ENCODE measurements at places on chromosomes 4 and X.

- no peak for DNase-seq
Observed at GRCh38 chr4:71162386-71162785, 168.9 kb downstream of the DCK start.

GRCh38 chr4:184147858-184148737 is 69.6 kb downstream of the ENPP6 start:
- DNase-seq, result no peak

GRCh38 chr4:39433878-39434492 is 24.7 kb downstream of the RPL9 start:
- no peak for DNase-seq

DNA sequence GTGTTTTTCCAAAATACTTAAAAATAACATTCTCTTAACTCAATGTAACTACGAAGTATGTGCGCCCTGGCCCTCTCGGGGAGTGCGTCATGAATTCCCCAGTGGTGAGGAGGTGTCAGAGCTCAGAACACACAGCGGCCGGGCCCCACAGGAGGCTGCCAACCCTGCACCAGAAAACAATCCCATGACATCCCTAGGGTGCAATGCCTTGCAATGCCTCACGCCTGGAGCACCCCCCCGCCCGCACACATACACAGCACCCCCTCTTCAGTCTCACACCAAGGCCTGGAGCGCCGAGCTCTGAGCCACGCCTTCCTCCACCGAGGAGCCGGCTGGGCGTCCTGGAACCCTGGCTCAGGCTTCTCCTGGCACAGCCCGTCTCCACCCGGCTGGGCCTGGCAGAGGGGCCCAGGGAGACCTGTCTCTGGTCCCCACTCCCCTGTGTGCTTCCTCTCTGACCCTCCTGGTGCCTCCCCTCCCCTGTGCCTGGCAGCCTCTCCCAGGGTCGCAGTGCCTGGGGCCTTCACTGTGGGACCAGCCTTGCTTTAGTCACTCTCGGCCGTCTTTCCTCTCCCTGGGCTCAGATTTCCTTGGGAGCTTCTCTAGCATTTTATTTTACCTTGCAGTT is 108.2 kb upstream of the ADRA2C start:
- no peak for DNase-seq

- DNase-seq, result no peak
Observed at GRCh38 chr4:7159923-7160322, 32.4 kb upstream of the SORCS2 start.

DNA sequence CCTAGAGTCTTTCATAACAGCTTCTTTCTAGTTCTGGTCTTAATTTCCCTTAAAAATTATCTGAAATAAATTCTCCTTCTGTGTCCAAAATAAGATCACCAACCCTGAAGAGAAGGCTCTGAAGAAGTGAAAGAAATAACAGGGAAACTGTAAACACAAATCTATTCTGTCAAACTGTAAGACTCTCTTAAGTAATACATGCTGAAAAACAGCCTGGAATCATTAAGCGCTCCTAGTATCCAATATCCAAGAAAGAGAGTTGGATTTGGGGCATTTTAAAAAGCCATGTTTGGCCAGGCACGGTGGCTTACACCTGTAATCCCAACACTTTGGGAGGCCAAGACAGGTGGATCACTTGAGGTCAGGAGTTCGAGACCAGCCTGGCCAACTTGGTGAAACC is 53.3 kb downstream of the RELL1 start:
- DNase-seq, result no peak

GRCh38 chrX:118225711-118226428 is 109.3 kb upstream of the KLHL13 start:
- DNase-seq, result no peak

- DNase-seq, result no peak
Observed at GRCh38 chr4:124708517-124709300, 3.8 kb downstream of the ANKRD50 start.

- no peak for DNase-seq
Observed at GRCh38 chrX:130174045-130174704, 2.4 kb downstream of the RAB33A start.

DNA sequence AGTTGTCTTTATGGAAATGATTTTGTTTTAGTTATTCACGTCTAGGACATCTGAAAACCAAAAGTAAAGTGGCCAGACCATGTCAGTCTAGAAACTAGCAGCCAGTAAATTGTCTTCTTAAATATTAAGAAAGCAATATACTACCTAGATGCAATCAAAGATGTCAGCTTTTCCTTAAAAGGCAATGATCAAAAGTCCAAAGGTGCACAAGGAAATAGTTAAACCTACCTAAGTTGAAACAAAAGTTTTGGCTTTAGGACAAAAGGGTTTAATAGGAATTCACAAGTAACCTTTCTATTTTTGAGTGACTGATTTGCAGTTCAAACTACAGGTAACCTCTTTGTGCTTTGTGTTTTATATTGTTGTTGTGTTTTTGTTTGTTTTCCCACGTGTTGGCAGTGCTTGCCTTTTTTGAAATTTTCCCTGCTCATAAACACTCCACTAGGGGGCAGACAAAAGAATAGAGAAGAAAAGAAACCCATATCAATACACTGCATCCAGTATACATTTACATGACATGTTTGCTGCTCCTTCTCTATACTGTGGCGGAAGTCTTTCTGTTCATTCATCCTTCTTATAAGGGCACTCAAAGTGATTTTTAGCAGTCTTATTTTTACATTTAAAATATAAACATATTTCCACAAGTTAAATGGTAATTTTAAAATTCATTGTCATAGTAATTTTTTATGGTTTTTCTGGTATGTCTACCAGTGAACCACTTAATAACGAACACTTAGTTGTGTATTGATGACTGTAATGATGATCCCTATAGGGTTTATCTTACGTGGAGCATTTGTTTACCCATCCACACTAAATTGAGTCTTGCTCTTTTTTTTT is 62.7 kb downstream of the GAB1 start:
- no peak for DNase-seq

DNA sequence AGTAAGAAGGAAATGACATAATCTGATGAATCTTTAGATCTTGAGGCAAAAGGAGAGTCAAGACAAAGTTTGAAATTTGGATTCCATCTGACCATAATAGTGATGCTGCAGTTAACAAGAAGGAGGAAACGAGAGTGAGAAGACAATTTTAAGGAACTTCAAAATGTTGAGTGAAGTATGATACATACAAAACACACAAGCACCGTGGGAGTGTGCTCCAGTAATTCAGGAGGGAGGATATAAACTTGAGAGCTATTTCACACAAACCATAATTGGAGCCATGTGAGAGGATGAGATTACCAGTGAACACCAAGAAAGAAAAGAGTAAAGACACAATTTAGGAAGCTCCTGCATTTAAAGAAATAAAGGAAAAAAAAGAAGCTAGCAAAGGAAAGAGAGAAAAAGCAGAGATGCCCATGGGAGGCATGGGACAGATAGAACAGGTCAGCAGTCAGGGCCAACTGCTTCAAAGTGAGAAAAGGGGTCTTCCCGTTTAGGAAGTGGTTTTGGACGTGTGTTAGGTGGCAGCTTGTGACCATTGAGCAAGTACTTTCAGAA is 150.7 kb upstream of the SLC7A11 start:
- DNase-seq, result no peak

GRCh38 chr4:10552591-10553280 is 95.5 kb upstream of the ZNF518B start:
- no peak for DNase-seq

GRCh38 chrX:63809173-63809572 is 24.2 kb upstream of the ARHGEF9 start:
- no peak for DNase-seq

Data from stimulated activated CD8-positive, alpha-beta memory T cell treated with anti-CD3 and anti-CD28 coated beads, Interleukin-7, amount 100 ng/mL, for 1 hour (primary cell).